Neural crest cell (in vitro differentiated cells): ENCODE measurements at places on chromosomes 16 and 17.
A peak's percentile ranks its signal among the peaks of the same experiment; 100 is the strongest.

- DNase-seq, result no peak
These were observed 17.8 kb downstream of the TELO2 start for GRCh38 chr16:1510941-1511351.

DNA sequence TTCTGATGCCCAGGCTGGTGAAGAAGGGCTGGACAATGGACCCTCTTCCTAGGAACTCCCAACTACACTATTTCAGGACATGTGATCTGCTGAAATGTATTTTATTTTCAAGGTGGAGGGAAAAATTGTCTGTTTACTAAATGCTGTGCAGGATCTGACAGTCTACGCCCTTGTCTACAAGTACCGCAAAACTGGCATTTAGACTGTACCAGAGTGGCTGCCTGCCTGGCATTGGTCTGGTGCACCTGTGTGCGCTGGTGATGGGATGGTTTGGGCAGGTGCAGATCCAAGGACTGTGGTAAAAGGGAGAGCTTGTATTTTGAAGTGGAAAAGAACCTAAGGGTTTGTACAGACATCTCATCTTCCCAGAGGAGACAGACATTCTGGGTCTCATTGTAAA, 79.7 kb downstream of the AIPL1 start:
- DNase-seq, result no peak

GRCh38 chr17:10631048-10631700, 25.9 kb downstream of the MYH3 start:
- peak; percentile 57 for DNase-seq

GRCh38 chr16:17940584-17941364, 395.8 kb downstream of the NPIPA8 start:
- no peak for DNase-seq

- DNase-seq, result no peak
These were observed 147.4 kb upstream of the SDK2 start for GRCh38 chr17:73791631-73792030.

DNA sequence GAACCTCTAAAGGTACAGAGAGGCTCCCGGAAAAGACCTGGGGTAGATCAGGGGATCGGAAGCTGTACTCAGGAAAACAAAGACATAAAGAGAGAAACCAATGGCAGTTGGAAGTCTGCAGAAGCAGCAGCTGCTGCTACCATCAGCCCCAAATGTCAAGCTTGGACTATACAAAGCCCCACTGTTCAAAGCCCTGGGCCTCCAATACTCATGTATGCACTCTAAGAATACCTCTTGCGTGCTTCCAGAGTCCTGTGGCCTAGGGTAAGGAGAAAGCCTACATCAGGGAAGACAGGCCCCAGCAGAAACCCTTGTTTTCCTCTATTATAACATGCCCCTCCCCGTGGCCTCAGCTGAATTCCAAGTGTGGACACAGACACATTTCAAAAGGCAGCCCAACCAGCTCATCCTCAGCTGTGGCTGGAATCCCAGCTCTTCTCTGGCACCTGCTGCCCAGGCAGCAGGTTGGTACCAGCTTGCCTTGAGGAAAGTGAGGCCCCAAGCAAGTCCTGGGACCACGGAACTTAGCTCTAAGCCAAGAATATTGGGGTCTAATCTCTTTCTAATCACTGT, 19.3 kb upstream of the MTMR4 start:
- DNase-seq, result no peak
